Inflammatory macrophage treated with lipopolysaccharide for 1 hour (primary cell): ENCODE measurements at places on chromosomes 3 and 15.

GRCh38 chr3:30161375-30161774 is 445.0 kb upstream of the TGFBR2 start:
- DNase-seq: peak; percentile 39

- peak; percentile 13 for DNase-seq
Observed at GRCh38 chr3:189637750-189638149, 6.6 kb downstream of the TP63 start.

GRCh38 chr15:56806148-56806536 is 72.8 kb upstream of the ZNF280D start:
- DNase-seq: no peak

DNA sequence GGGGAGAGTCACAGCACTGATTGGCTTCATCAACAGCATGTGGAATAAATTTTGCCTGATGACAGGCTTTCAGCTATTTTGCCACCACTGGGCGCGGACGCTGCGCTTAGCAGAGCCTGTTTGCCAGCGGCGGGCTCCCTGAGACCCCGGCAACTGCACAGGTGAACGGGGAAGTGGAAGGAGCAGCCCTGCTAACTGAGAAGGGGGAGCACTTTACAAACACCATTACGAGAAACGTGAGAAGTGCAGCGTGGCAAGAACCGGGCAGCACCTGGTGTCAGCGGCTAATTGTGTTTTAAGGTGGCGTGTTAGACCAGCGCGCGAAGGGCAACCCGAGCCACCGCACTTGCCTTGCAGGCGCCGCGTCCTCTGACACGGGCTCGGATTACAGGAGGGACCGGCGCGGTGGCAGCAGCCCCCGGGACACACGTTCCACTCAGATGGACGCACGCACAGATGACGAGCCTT is 307.8 kb upstream of the ARRDC4 start:
- DNase-seq: no peak

DNA sequence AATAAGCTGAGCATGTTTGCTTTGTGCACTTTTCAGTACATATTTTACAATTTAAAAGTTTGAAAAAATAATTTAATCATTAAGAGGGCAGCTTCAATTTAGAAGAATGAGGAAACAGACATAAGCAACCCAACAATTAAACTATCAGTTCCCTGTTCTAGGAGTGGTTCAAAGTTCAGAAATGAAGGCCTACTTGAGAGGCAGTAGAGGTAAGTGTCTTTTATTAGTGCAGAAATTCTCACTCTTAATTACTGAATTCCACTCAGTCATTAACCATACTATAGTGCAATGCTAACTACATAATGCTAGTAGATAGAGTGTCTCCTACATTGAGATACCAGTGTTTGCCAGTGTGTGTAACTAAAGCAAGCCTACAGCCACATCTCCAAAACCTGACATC is 73.1 kb downstream of the TNIK start:
- DNase-seq: no peak

DNA sequence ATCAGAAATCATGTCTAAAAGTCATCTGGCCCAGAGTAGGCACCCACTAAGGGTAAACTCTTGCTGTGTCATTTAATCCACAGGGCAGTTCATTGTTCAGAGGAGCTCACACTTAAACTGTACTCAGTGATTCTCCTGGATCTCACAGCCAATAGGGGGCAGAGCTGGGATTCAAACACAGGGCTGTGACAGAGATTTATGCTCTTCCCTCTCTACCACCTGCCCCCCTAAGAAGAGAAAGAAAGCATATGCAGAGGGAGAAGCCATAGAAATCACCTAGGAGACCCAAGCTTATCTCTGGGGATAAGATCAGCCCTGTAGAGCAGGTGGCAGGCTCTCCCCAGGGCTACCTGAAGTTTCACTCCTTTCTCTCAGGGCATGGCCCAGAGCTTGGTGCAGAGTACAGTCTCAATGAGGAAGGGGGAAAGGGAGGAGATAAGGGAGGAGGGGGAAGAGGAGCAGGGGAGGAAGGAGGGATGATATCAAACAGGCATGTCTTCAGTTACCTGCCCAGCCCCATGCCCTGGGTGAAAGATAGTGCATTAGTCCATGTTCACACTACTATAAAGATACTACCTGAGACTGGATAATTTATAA is 51.8 kb upstream of the ADPGK start:
- DNase-seq: no peak

GRCh38 chr3:23288286-23288685 is 85.2 kb downstream of the UBE2E2 start:
- no peak for DNase-seq

GRCh38 chr15:71066983-71067382 is 48.3 kb upstream of the THSD4 start:
- no peak for DNase-seq
